Neural crest cell (in vitro differentiated cells): ENCODE measurements at places on chromosomes 13 and 19. TPM values are rescaled to one million over a fixed set of nuclear protein-coding genes. Genes with fewer than 3 reads are reported as not detected.

DNA sequence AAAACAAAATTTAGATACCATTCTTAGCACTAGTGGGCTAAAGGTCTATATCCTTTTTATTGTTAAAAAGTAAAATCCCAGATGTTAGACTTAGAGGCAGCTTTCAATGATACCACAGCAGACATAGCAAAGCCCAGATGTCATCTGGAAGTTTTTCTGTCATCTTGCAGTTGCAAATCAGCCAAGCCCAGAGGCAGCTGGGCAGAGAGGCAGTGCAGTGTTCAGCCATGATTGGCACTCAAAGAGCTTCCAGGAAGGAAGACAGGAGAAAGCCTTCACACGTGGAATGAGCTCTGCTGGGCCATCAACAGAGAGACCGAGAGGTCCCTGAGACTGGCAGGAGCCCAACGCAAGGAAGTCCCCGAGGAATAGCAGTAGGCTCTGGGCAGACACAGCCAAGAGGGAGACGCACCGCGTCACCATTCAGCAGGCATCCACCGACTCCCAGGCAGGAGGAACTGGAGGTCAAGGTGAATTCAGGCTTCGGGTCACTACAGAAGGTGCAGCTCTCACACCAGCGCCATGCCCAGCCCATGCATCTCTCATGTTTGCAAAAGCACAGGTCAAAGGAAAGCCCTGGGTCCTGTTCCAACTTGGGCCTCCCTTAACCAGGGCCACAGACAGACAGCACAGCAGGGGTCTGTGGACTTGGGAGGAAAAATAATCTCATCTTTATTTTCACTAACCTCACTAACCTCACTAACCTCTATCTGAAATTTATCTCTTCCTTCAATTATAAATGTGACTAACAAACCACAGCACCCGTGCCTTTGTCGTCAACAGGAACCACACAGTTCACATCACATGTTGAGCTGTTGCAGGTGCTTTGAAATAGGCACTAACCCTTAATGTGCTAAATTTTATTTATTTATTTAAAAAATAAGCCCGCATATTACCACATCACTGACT lies 54.9 kb downstream of the TUBGCP3 start:
- H3K27ac ChIP-seq = no peak overlapping the region
- H3K4me3 ChIP-seq = no peak overlapping the region
- no peaks in the 10 kb centered on the region for H3K4me1 ChIP-seq
- no peaks in the 10 kb centered on the region for H3K27me3 ChIP-seq
- DNase-seq = no peak

DNA sequence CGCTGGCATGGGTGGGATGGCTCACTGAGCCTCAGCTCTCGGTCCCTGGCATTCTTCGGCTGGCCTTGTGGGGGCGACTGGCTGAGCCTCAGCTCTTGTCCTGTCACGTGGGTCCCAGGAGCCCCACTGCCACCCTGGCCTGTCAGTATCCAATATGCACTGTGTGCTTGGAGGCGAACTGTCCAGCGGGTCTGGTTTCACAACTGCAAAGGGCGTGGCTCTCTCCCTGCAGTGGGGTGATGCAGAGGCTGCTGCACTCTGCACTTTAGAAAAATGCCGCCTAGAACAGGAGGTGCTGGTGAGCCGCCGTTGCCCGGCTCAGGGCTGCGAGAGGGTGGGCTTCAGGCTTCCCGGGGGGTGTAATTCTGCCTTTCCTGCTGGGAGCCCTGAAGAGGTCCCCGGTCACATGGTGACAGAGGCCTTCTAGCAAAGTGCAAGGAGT lies 17.0 kb upstream of the TMEM255B start:
- no peak overlapping the region for H3K4me3 ChIP-seq
- no peak overlapping the region for H3K27ac ChIP-seq
- H3K27me3 ChIP-seq = no peaks in the 10 kb centered on the region
- no peak for DNase-seq

- H3K27me3 ChIP-seq = no peaks in the 10 kb centered on the region
- H3K27ac ChIP-seq = no peak overlapping the region
- H3K36me3 ChIP-seq = peaks cover 3% of the 10 kb centered on the region
- DNase-seq = no peak
- no peaks in the 10 kb centered on the region for H3K4me1 ChIP-seq
These were observed 7.5 kb upstream of the ATP8B3 start for GRCh38 chr19:1819341-1820255.

- peaks cover 18% of the 10 kb centered on the region for H3K27me3 ChIP-seq
- H3K4me1 ChIP-seq = peaks cover 7% of the 10 kb centered on the region
- no peaks in the 10 kb centered on the region for H3K36me3 ChIP-seq
- H3K27ac ChIP-seq = no peak overlapping the region
- no peak for DNase-seq
These were observed 7.2 kb downstream of the KMT5C start for GRCh38 chr19:55346725-55347441.

DNA sequence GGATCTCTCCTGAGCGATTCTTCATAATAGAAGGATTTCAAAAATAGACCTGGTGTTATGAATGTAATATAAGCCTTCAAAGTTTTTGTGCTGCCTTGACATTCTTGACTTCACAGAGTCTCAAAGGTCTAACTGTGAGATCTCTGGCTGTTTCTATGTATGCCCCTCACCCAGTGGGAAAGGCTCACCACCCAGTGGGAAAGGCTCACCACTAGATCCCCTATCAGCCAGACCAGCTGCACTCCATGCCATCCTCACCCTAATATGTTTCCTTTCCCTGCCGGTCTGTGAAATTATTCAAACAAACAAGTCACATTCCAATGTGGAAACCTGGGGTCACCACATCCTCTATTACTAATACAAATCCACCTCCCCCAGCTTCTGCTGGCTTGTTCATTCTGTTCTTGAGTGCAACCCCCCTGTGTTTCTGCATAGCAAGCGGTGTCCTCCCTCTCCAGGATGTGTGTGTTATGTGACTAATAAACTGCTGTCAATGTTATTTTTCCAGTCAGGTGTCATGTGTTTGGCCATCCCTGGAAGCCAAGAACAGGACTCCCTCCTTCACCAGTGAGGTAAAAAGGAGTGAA lies 13.8 kb upstream of the SLITRK1 start:
- DNase-seq = no peak
- no peaks in the 10 kb centered on the region for H3K36me3 ChIP-seq
- no peaks in the 10 kb centered on the region for H3K4me1 ChIP-seq
- no peak overlapping the region for H3K27ac ChIP-seq
- H3K27me3 ChIP-seq = no peaks in the 10 kb centered on the region

DNA sequence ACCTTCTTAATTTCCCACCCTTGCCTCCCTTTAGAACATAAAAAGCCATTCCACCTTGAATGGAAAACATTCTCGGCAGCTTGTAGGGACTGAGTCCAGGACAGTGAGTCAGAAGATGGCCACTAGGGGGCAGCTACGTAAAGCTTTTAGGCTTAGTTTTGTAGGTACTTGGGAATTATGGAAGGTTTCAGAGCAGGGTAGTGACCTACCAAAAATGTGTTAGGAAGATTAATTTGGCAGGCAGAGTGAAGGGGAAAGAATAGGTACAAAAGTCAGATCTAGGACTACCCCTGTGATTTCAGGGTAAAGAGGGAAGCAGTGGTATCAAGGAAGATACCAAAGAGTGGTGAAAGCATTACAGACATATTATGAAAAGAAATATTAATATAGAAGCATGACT lies 198.4 kb downstream of the NDFIP2 start:
- H3K4me3 ChIP-seq = no peak overlapping the region
- no peak overlapping the region for H3K27ac ChIP-seq
- peaks cover 33% of the 10 kb centered on the region for H3K4me1 ChIP-seq
- no peaks in the 10 kb centered on the region for H3K27me3 ChIP-seq
- peaks cover 4% of the 10 kb centered on the region for H3K36me3 ChIP-seq

DNA sequence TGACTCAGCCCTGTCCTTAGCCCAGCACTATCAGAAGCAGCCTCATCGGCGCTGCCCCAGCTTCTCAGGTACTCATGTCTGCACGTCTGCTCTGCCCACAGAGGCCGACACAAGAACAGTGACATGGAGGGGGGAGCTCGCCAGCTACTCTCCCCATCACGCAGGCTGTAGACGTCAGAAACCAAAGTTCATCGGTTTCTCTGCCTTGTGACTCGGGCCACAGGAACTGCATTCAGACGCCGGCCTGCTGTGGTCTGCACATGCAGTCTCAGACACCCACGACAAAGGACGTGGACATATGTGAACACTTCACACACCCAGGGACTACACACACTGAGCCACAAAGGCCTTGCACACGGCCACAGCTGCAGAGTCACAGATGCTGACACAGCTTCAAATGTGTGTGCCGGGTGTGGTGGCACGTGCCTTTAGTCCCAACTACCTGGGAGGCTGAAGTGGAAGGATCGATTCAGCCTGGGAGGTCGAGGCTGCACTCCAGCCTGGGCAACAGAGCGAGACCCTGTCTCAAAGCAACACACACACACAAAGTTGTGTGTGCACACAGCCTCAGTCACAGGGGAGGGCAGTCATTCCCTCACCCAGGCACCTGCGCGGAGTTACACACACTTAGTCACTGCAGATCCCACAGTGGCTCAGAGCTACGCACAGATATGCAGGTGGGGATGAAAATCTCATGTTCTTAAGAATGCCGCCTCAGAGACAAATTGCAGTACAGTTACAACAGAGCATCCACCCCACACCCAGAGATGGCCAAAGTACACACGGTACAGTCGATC lies 4.9 kb upstream of the ZFP36 start:
- no peak for DNase-seq
- H3K4me3 ChIP-seq = peak overlapping the region; percentile 91
- H3K4me1 ChIP-seq = peaks cover 37% of the 10 kb centered on the region

DNA sequence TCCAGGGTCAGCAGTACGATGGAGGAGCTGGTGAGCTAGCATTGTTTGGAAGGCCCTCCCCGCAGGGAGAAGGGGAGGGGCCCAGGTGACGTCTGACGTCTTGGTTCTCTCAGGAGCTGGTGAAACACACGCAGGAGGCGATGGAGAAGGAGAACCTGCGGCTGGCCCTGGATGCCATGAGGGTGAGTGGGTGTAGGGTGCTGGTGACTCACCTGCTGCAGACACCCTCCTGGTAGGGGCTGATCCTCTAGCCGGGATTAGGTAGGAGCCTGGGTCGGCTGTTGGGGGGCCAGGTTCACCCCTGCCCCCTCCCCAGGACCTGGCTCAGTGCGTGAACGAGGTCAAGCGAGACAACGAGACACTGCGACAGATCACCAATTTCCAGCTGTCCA lies 55.8 kb downstream of the VAV1 start:
- H3K27me3 ChIP-seq = peaks cover 21% of the 10 kb centered on the region
- no peak overlapping the region for H3K4me3 ChIP-seq
- H3K4me1 ChIP-seq = no peaks in the 10 kb centered on the region
- no peak for DNase-seq
- no peaks in the 10 kb centered on the region for H3K36me3 ChIP-seq
- no peak overlapping the region for H3K27ac ChIP-seq

GRCh38 chr13:35882722-35883497 lies 248.3 kb downstream of the DCLK1 start:
- H3K27me3 ChIP-seq = no peaks in the 10 kb centered on the region
- H3K36me3 ChIP-seq = no peaks in the 10 kb centered on the region
- no peak for DNase-seq
- H3K4me1 ChIP-seq = no peaks in the 10 kb centered on the region

DNA sequence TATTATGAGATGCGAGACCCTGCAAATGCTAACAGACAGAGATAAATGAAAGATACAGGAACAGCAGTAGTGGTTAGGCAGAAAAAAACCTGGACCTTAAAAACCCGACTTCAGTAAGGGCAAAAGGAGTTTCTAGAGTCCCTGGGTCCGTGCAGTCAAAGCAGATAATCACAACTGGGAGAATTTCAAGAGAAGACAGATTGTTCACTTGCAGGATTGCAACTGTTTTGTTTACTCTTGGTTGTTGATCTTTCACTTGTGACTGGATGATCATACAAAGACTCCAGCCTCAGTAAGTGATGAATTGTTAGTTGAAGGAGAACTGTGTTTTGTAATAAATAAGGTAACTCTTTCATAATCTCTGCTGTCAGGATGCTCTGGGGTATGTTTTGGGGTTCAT lies 135.1 kb downstream of the GPC6 start:
- H3K27me3 ChIP-seq = no peaks in the 10 kb centered on the region
- no peak for DNase-seq
- H3K4me3 ChIP-seq = no peak overlapping the region
- no peak overlapping the region for H3K27ac ChIP-seq

- no peak for DNase-seq
- H3K27me3 ChIP-seq = no peaks in the 10 kb centered on the region
- peaks cover 3% of the 10 kb centered on the region for H3K36me3 ChIP-seq
- H3K27ac ChIP-seq = no peak overlapping the region
- H3K4me1 ChIP-seq = peaks cover 56% of the 10 kb centered on the region
These were observed 16.3 kb downstream of the LCP1 start for GRCh38 chr13:46165485-46166223.

- H3K27ac ChIP-seq = no peak overlapping the region
- peaks cover 4% of the 10 kb centered on the region for H3K4me1 ChIP-seq
- no peak for DNase-seq
- H3K4me3 ChIP-seq = no peak overlapping the region
- H3K27me3 ChIP-seq = no peaks in the 10 kb centered on the region
- H3K36me3 ChIP-seq = peaks cover 13% of the 10 kb centered on the region
These were observed 28.4 kb upstream of the TIMM44 start for GRCh38 chr19:7971553-7972520.

GRCh38 chr13:74246487-74246886 lies 112.3 kb upstream of the KLF12 start:
- no peak overlapping the region for H3K27ac ChIP-seq
- no peaks in the 10 kb centered on the region for H3K4me1 ChIP-seq
- H3K4me3 ChIP-seq = no peak overlapping the region
- no peak for DNase-seq
- no peaks in the 10 kb centered on the region for H3K27me3 ChIP-seq
- peaks cover 7% of the 10 kb centered on the region for H3K36me3 ChIP-seq

DNA sequence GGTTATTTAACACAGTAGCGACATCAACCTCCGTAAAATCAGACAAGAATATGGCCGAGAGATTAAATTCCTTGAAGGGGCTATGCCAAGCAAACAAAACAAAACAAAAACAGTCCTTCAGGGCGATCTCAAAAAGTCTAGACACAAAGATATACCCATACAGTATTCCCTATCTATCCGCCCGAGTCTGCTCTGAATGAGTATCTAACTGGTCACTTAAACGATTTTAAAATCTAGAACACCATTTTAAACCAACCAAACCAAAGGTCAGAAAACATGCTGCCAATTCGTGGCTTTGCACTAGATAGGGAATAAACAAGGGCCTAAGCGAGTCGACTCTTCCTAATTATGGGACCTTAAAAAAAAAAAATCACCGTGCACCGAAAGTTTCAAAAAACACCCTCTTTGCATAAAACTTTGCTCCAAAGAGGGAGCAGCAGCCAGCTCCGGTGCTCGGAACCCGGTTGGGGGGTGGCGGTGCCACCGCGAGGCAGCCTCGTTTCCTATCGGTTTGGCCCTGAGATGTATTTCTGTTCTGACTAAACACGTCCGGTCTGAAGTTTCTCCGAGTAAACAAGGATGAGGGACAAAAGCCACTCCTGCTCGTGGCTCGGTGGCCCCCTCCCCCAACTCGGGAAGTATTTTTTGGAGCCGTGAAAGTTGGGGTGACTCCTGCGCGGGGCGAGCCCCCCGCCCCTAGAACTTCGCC lies 1.8 kb downstream of the HMGB1 start:
- peak overlapping the region; percentile 89 for H3K27ac ChIP-seq
- peak overlapping the region; percentile 96 for H3K4me3 ChIP-seq
- DNase-seq = no peak
- peaks cover 19% of the 10 kb centered on the region for H3K27me3 ChIP-seq
- peaks cover 43% of the 10 kb centered on the region for H3K4me1 ChIP-seq
- H3K36me3 ChIP-seq = peaks cover 26% of the 10 kb centered on the region

The WDR87 gene
- not detected in 2 replicates for total RNA-seq

The XAB2 gene
- 47.0 and 47.8 TPM in 2 replicates for total RNA-seq

The MEIS3 gene
- total RNA-seq = 99.9 and 109 TPM in 2 replicates

The LILRB5 gene
- not detected in 2 replicates for total RNA-seq

The PPAN gene
- total RNA-seq = 77.8 and 84.5 TPM in 2 replicates

The OR7C2 gene
- total RNA-seq = not detected in 2 replicates

The LILRB2 gene
- not detected in 2 replicates for total RNA-seq

The LGALS4 gene
- total RNA-seq = 0.77 and 0.86 TPM in 2 replicates

The C19orf67 gene
- total RNA-seq = not detected in 2 replicates

The SLC10A2 gene
- total RNA-seq = 0.07 and 0.09 TPM in 2 replicates
